ENCODE measurements at places on chromosomes 2 and 18.

GRCh38 chr18:26406324-26406723 lies 142.0 kb downstream of the KCTD1 start:
- DNase-seq: no peak

GRCh38 chr18:25464227-25464626 lies 112.3 kb upstream of the ZNF521 start:
- no peak for DNase-seq

DNA sequence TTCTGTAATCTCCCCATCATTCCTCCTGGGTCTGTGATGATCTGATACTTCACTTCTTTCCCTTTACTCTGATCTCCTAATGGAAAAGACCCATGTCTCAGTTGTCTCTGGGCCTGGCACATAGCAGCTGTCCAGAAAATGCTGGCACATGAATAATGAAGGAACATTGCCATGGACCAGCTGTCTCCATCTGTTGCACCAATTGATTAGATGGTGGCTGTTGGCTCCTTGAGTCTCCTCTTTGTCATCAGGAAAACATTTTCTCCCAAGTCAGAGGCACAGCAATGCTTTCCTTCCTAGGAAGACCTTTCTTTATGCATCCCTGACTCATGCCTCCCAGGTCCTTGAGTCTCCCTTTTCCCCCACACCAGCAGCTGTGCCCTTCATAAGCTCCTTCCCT lies 286.2 kb upstream of the CXCR4 start:
- DNase-seq: no peak

GRCh38 chr2:10837298-10838266 lies 25.0 kb upstream of the PDIA6 start:
- no peak for DNase-seq

GRCh38 chr2:209644842-209645241 lies 126.8 kb upstream of the UNC80 start:
- no peak for DNase-seq

GRCh38 chr18:55351241-55351691 lies 236.7 kb downstream of the TCF4 start:
- DNase-seq: no peak

GRCh38 chr2:11480406-11480805 lies 14.4 kb upstream of the E2F6 start:
- DNase-seq: no peak

GRCh38 chr2:239588451-239589269 lies 187.8 kb upstream of the HDAC4 start:
- DNase-seq: no peak

GRCh38 chr2:71526141-71526540 lies 72.8 kb downstream of the DYSF start:
- no peak for DNase-seq

DNA sequence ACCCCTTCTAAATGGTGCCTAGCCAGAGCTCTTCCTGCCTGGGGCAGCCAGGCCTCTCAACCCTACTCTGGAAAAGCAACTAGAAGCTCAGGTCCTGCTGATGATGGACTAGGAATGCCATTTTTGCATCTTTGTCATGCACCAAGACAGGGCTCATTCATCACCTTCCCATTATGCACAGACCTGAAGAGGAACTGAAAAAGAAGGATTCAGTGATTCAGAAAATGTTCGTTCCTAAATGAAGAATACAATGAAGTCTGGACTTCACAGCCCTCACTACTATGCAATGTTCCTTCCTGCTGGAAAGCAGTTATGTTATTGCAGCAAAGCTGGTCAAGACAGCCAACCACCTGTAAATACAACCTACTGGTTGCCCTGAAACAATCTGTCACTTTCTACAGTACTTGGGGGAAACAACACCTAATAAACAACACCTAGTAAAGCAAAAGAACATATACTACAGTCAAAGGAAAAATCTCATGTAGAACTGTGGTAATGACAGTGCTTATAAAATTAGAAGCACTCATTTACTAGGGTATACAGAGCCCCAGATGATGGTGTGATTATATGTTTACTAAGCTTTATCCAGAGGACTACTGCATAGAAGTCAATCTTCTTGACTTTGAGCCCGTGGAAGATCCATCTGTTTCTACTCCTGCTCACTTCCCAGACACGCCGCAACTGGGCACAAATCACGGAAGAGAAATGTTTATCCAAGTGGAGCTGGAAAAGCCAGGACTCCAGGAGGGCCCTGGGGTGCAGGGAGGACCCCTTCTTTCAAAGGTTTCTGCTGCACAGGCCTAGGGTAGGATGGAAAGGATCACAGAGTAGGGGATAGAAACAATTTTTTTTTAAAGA lies 103.1 kb upstream of the THOC1 start:
- DNase-seq: no peak

GRCh38 chr2:237388036-237388435 lies 25.9 kb downstream of the COL6A3 start:
- no peak for DNase-seq

- DNase-seq: no peak
Measured at GRCh38 chr2:66822186-66822585, 387.3 kb downstream of the MEIS1 start.

- no peak for DNase-seq
Measured at GRCh38 chr2:45859682-45860081, 208.2 kb downstream of the PRKCE start.

DNA sequence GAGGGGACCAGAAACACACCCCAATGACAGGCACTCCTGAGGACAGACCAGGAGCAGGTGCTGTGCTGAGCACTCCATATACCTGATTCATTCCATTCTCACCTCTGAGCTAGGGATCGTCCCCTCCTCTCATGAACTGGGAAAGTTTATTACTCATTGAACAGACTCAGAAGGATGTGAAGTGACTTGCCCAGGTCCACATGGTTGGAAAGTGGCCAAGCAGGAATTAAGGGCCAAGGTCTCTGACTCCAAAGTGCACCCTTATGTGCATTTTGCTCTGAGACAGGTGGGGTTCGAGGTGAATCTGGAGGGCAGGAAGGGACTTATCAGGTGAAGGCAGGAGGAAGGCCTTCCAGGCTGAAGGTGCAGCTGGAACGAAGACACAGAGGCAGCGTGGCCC lies 25.1 kb upstream of the PLB1 start:
- no peak for DNase-seq

GRCh38 chr2:58131191-58132011 lies 84.8 kb downstream of the VRK2 start:
- DNase-seq: no peak

DNA sequence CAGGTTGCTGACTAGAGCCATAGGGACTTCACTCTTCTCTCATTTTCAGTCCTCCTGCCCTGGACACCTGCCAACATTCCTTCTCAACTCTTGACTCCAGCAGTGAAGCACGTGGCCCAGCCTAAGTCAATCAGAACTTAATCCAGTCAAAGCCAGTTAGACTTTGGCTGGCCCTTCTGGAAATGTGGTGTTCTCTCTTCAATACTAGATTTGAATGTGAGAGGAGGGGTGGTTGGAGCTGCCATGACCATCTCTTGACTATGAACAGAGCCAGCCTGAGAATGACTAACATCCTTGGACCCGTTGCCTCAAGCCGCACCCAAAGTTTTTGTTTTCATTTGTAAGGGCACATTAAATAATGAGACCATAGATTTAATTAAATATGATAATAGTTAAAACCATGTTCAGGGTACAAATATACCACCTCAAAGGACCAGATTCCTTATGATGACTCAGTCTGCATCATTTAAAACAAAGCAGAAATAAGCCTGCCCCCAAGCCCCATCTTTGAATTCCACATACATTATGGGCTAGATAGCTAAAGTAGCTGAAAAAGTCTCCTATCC lies 49.7 kb upstream of the RASGRP3 start:
- no peak for DNase-seq

DNA sequence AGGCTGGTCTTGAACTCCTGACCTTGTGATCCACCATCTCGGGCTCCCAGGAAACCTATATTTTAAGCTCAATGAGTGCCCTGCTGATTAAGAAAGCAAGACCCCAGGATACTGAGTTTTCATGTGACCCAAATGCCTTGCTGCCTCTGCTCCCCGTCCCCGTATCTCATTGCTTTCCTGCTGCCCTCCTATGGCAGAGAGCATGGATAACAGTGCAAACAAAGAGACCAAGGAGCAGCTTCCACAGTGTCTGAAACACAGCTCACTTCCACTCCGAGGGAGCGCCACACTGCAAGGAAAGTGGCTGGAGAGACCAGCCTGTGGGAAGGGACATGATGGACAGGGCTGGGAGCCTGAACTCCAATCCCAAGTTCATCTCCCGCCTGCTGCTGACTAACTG lies 246.8 kb downstream of the TMEM182 start:
- no peak for DNase-seq

DNA sequence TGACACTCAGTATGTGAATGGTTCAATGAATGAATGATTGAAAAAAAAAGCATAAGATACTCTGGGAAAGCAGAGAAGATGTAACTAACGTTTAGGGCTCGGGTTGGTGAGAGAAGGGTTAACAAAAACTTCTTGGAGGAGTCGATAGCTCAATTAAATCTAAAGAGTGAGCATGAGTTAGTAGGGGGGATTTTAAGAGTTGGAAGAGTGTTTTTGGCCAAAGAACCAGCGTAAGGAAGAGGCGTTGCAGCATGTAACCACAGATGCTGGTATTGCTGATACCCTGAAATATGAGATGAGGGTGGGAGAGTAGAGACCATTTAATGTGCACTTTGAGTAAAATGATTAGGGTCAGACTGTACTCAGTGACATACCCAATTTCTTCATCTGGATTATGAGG lies 14.5 kb downstream of the ARHGAP28 start:
- DNase-seq: no peak

DNA sequence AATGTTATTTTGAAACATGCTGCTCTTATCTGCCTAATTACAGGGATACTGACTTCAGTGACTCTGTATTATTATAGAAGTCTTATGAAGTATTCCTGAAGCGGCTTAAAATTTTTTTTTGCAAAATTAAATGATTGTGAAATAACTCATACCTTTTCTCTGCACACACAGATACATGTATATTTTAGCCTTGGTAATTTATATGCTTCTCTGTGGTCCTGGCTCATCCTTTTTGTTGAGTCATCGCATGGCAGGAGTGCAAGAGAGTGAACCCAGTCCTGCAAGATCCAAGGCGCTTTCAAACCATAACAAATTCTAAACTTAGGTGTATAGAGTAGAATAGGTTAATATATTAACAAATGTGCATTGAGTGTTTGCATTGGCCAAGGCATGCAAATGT lies 8.6 kb downstream of the CCNT2 start:
- DNase-seq: no peak

DNA sequence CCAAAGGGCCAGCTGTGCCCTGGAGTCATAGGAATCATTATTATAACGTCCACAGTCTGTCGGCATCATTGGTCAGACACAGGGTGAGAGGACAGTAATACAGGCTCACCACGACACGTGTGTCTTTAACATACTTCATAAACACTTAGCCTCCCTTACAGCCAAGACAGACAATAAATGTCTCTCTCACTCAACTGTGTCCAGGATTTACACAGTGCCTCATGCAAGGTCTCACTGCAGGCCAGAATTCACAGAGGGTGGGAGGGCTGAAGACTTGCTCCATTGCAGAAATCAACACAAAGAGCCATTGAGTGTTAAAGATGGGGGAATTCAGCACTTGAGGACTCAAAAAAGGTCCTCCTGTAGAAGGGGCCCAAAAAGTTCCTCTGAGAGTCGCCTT lies 210.5 kb downstream of the BCL2 start:
- DNase-seq: no peak

DNA sequence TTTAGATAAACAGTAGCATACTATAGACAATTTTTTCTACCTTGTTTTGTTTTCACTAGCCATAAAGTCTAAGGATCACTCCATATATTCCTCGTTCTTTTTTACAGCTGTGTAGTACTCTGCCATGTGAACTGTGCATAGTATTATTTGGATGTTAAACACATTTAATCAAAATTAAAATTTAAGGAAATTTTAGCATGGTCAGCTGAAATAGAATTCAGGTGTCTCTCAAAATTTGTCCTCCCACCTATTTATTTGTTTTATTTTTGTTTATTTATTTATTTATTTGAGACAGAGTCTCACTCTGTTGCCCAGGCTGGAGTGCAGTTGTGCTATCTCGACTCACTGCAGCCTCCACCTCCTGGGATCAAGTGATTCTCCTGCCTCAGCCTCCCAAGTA lies 46.4 kb upstream of the AAK1 start:
- DNase-seq: no peak

- no peak for DNase-seq
Measured at GRCh38 chr2:124973396-124973795, 948.3 kb downstream of the CNTNAP5 start.

DNA sequence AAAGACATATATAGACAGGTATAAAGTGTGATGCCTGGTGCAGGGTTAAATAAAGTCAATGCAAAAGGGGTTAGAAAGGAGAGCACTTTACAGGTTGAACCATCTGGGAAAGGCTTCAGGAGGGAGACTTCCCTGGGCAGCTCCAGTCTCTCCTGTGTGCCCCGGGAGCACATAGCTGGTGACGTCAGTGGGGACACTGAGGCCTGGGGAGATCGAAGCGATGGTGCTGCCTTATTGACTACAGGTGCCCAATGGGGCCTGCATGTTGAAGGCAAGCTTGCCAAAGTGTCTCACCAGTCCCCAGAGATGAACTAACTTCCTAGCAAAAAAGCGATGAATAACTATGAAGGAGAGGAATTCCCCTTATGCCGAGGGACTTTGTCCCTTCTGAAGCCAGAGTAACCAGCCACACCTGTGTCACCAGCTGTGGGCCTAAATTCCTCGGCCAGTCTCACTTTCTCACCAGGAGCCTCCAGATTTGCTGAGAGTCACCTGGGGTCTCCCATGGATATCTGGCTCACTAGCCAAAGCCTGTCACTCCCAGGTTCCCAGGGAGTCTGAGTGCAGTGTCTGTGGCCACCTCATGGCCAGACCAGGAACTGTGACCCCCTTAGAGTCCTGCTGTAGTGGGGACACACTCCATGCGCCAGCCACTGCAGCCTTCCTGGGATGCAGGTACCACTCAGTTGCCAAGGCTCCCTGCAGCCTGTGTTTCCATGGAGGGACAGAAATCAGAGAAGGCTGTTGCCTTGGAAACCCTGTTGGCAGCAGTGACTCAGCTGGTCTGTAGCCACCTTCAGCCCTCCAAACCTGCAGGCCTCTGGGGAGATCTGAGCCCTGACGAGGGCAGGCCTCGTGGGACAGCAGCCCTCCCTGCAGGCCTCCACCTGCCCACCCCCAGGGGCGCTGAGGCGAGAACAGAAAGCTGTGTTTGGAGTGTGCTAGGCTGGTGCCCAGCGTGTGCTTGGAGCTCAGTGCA lies 128.7 kb downstream of the CTIF start:
- no peak for DNase-seq

- DNase-seq: no peak
Measured at GRCh38 chr2:217409949-217410680, 550.3 kb upstream of the TNP1 start.

DNA sequence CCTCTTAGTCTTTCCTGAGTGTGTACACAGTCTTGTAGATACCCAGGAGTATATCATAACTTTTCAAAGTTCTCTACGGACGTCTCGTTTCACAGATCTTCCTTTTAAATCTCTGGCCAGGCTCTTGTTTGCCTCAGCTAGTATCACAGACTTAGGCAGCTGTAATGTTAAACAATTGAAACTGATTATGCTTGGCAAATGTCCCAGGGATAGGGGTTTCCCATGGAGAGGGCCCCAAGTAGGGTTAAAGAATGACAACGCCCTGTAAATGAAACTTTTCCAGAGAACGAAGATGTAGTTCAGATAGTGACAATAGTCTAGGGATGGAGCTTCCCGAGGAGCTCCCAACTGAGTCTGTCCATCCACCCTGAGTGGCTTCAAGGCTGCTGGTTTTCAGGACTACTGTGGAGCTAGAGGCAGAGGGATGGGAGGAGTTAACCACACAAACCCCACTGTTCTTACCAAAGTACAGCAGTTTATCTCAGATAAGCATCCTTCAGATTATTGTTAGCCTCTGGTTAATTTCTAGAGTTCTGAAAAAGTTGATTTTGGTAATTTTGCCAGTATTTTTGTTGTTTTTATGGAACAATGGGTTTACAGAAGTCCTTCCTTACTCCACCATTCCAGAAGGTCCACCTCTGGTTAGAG lies 9.1 kb downstream of the NEURL3 start:
- DNase-seq: no peak
